ENCODE measurements at places on chromosomes 13 and 19.
A peak's percentile ranks its signal among the peaks of the same experiment; 100 is the strongest.

DNA sequence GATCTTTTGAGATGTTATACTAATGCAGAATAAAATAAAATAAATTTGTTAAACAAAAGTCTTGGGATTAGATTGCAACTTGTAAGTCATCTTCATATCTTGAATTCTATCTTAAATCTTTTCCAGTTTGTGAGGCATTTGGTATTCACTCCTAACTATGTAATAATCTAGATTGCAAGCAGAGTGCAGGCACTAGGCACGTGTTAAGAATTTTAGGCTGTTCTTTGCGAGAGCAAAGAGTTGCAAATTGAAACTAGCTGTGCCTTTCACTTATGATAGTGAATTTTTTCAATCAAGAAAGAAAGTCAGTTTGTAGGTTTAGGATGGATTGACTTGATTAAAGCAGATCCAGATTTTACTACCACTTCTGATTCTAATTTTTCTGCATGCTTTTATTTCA is 264.1 kb upstream of the SPRY2 start:
- DNase-seq, result no peak

DNA sequence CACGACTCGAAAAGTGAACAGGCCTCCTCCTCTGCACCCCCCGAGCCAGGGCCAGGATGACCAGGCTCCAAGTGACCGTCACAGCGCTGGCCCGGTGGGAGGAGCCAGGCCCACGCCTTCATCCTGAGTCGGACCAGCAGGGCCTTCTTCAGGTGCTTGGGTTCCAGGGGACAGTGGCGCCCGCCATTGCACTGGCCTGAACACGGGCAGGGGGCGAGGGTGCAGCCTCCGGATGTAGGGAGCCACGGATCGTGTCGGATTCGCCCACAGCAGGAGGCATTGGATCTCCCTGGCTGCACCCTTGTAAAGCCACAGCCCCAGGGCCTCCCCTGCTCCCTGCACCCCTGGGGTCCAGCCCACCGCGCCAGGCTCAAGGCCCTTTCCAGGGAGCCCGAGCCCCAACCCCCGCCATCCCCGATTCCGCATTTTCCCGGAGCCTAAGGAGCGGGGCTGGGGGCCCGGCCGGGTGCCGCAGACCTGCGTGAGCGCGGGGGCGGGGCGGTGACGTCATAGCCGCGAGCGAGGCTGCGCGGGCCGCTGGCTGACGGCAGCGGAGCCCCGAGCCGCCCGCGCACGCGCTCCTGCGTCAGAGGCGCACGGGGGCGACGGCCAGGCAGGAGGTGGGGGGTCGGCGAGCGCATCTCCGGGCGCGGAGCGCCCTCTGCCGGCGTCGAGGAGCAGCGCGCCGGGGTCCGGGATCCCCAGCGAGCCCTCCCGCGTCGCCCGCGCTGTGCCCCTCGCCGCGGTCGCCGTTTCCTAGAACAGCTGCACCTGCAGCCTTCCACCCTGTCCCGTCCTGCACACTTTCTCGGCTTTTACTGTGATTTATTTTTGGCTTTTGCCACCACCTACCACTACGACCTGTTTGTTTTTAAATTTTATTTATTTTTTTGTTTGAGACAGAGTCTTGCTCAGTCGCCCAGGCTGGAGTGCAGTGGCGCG is 1.5 kb upstream of the ATP5F1D start:
- peak; percentile 87 for DNase-seq

DNA sequence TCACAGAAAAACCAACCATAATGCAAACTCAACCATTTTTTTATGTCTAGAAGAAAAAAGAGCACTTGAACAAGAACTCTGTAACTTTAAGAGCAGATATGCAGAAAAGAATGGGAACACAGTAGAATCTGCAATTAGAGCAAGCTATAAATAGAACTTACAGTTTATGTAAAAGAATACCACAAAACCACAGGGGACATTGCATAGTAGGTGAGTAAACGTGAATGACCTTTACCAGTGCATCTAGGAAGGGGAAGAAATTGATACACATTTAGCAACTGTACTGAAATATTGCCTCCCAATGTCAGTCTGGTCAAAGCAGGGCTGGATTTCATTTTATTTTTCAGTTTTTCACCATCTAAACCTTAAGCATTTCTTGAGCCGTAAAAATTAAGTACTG is 242.2 kb upstream of the EDNRB start:
- no peak for DNase-seq

GRCh38 chr19:31676271-31677004 is 327.2 kb upstream of the TSHZ3 start:
- no peak for DNase-seq

DNA sequence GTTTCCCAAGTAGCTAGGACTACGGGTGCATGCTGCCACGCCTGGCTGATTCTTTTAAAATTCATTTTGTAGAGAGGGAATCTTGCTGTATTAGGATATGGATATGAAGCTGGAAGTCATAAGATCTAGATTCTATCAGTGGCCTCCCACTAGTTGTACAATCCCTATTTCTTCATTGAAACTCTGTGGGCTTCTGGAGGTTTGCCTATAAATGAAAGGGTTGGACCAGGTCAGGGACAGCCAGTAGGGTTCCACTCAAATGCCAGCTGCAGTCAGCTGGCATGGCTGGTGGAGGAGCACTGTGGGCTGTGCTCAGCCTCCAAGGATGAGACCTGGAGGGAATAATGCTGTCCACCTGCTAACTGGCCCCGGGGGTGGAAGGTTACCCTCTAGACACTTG is 110.2 kb upstream of the GJB6 start:
- DNase-seq, result no peak

GRCh38 chr19:42333975-42334696 is 8.7 kb downstream of the MEGF8 start:
- no peak for DNase-seq

- no peak for DNase-seq
These were observed 114.6 kb downstream of the KDM4B start for GRCh38 chr19:5083547-5083965.

GRCh38 chr13:38624822-38625221 is 62.1 kb upstream of the FREM2 start:
- no peak for DNase-seq

- DNase-seq, result no peak
These were observed 4.7 kb downstream of the ALOX5AP start for GRCh38 chr13:30739761-30740642.

DNA sequence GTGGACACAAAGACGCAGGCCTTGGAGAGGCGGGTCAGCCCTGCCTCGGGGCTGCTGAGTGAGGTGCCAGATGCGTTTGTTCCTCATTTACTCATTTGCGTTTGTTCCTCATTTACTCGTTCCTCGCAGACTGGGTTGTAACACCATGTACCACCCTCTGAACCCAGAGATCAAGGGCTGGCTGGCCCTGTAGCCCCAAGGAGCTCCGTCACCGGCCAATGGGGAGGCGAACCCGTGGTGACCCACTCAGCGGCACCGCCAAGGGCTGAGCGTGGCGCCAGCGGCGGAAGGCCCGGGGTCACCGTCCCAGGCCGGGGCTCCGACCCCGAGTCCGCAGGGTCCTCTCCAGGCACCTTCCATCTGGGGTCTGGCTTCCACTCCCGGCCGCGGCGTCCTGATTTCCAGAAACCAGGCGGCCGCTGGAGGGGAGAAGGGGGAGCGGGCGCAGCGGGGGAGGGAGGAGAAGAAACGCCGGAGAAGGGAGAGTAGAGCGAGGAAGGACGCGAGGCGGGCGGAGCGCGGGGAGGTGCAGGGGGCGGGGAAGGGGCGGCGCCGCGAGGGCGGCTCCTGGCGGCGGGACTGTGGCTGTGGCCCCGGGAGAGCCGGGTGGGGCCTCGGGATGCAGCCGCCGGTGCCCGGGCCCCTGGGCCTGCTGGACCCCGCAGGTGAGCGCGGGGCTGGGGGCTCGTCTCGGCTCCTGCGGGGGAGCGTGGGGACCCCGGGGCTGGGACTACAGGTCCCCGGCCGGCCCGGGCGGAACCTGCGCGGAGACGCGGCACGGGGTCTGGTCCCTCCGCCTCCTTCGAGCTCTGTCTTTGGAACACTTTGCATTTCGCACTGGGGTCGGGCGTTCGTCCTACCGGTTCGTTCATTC is at the start of gene TMEM255B:
TSS of gene TMEM255B (plus strand) at position 576 of the 874 bp plus-strand sequence. CDS start at position 620, 44 bp downstream.
- DNase-seq, result peak; percentile 64

DNA sequence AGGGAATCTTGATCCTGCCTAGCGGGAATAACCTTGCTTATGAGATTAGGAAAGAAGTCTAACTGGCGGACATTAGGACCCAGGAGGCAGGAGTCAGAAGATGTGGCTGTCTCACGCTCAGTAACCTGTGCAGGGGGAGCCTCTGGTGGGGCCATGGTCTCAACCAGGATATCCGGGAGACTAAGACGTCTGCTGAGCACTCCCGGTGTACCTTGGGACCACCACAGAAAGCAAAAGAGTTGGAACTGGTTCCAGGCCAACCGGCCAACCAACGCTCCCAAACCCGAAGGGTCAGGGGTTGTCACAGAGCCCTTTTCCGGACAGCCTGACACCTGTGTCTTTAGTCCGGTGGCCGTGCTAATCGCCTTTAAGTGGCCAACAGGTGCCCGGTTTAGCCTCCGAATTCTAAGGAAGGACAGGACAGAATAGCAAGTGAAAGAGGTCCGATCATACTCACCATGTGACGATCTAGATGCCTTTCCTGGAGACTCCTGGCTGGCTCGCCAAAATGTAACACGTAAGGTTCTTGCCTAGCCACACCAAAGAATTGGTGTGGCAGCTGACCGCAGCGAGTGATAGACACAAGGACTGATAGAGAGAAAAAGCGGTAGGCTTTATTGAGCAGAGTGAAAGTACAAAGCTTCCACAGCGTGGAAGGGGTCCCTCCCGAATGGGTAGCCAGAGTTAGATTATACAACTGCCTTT is 103.9 kb upstream of the DIAPH3 start:
- DNase-seq, result no peak

- DNase-seq, result no peak
These were observed 5.9 kb downstream of the FKBP8 start for GRCh38 chr19:18537431-18537830.

DNA sequence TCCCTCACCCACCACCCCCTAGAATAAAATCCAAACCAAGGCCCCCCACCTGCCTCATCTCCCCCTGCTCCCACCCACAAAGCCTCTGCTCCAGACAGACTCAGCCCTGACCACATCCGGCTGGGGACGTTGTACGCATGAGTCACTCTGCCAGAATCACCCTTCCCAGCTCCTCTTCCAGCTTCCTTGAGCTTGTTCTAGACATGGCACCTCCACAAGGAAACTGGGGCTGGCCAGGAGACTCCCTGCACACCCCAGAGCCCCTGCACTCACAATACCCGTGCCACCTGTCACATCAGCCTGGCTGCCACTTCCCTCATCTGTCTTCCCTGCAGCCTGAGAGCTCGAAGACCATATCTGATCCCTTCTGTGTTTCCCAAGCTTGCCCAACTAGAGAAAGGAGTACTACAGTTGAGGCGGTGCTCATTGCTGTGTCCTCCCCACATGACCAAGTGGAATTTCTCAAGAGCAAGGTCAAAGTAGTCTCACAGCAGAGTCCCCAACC is 9.7 kb downstream of the DEDD2 start:
- DNase-seq, result no peak

DNA sequence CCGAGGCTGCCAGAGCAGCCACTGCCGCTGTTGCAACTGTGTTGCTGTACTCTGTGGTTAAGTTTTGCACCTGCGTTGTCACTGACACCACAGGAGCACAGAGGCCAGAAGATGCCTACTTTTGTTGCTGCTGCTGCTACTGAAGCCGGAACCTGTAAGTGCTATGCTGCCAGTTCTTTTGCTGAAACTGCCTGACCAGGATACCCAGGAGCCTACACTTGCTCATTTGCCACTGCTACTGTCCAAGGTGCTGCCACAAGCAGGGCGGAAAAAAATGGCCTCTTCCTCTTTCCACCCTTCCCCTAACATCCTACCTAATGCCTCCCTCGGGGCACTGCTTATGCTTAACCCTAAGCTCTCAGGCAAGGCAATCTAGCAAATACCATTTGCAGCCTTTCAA is 29.0 kb upstream of the NBEA start:
- DNase-seq, result no peak

Measured in COR-L47 (cell line).